ENCODE measurements at places on chromosomes 12 and 14.
A peak's percentile ranks its signal among the peaks of the same experiment; 100 is the strongest.

DNA sequence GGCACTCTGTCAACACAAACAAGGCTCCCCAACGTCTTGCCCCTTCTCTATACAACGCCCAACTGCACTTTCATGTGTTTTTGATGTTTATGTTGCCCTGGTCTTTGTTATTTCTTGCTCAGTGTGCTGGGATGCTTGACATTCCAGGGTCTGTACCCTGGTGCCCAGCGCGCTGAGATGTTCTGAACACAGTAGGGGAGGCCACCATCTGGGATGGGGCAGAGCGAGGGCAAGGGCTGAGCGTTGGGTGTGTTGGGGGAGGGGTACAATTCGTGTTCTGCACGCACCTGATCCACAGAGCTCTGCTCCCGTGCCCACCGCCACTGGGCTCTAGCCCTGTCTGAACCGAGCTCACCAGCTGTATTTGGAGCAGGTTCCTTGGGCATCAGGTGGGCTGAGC lies 52.9 kb downstream of the ISCA2 start:
- no peak for DNase-seq

- DNase-seq: no peak
These were observed 7.7 kb downstream of the SSH1 start for GRCh38 chr12:108849660-108850059.

DNA sequence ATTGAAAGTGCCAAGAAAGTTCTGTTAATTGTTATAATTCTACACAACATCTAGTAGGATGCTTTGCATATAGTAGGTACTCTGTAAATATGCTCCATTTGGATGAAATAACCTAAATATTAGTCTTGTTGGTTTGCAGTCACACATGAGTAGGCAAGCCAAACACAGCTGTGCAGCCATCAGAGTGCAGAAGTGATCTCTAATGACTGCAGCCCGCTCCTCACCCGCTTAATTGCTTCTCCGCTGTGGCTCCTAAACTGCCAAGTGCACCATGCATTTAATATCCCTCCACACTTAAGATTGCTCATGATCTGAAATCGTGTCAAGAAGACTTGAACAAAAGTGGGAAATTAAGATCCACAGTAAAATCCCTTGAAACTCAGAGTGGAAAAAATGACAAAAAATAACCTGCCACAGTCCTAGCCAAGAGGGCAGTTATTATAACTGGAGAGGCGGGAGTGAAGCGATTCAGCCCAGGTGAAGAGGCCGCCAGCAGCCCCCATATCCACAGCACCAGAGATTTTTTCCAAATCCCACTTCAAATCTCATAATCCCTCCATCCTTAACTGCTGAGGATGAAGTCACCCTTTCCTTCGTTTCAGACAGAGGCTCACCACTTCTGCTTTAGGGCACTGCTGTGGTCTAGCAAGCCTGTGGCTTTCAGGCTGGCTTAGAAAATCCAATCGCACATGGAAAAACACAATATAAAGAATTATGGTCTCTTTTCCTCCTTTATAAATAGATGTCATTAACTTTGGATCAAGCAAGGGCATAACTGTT lies 69.5 kb downstream of the TMEM30B start:
- no peak for DNase-seq

DNA sequence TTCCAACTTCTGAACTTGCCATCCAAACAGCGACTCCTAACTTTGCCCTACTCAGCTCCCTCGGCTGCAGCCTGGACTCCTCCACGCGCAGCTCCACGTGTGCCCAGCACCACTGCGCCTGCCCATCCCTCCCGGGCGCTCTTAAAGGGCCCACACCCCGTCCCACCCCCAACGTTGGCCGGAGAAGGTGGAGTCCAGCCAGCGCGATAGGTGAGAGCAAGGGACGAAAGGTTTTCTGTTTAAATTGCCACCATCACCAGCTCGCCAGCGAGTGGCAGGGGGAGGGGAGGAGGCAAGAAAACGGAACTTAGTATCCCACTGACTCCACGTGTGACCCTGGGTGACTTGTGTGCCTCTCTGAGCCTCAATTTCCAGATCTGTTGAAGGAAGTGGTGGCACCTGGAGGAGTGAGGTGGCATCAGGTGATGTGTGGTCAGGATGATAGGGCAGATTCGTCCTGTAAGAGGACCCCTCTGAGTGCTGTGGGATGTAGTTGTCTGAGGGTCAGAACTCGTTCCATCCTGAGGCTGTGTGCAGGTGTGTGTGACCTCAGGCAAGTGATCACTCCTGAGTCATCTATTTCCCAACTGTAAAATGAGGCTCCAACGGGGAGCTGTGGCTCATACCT lies 59.7 kb downstream of the TRPV4 start:
- peak; percentile 65 for DNase-seq

DNA sequence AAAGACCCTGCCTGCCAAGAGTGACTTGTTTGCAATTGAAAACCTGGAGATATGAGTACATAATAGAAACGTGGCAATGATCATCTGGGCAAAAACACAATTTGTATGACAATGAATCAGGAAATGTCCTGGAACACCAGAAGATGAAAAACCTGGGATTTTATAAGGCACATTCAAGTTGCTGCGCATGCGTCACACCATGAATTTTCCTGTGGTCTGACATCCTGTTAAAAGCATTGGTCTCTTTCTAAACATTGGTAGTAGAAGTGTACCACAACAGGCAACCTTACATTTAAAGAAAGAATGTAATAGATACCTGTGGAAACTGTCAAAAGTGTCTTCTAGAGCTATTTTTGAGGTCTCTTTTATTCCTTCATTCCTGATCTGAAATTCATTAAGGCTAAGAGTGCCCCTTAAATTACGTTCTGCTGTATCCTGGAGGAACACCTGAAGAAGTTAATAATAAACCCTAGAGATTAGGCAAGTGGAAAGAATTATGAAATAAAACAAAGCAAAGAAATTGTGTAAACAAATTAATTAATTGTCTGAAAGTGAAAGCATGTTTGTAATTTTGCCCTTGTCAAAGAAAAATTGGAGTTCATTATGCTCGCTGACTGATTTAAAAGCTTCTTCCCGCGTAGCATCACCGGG lies 676.5 kb downstream of the DIO2 start:
- no peak for DNase-seq

Data from RWPE1 (cell line).